Body of pancreas (tissue), 4 donors: ENCODE measurements at places on chromosomes 4 and X. TPM values are rescaled to one million over a fixed set of nuclear protein-coding genes. Genes with fewer than 3 reads are reported as not detected.

The EXOC1L gene
- not detected for total RNA-seq

GRCh38 chr4:13840502-13841190 is 213.1 kb upstream of the BOD1L1 start:
- DNase-seq = no peak
- no peaks in the 10 kb centered on the region for H3K27me3 ChIP-seq
- no peaks in the 10 kb centered on the region for H3K36me3 ChIP-seq
- H3K27ac ChIP-seq = no peak overlapping the region
- H3K4me3 ChIP-seq = no peak overlapping the region
- no peaks in the 10 kb centered on the region for H3K4me1 ChIP-seq

The PPP2R2C gene
- 0.66 TPM for total RNA-seq

- H3K36me3 ChIP-seq = no peaks in the 10 kb centered on the region
- no peaks in the 10 kb centered on the region for H3K27me3 ChIP-seq
- H3K27ac ChIP-seq = no peak overlapping the region
- no peaks in the 10 kb centered on the region for H3K4me1 ChIP-seq
- H3K4me3 ChIP-seq = no peak overlapping the region
Observed at GRCh38 chr4:102129810-102130209, 215.5 kb downstream of the SLC39A8 start.
